Stimulated activated CD4-positive, alpha-beta T cell treated with anti-CD3 and anti-CD28 coated beads, TNF-alpha, amount 100 ng/mL, for 4 hours (primary cell): ENCODE measurements at places on chromosomes 13 and 19.

DNA sequence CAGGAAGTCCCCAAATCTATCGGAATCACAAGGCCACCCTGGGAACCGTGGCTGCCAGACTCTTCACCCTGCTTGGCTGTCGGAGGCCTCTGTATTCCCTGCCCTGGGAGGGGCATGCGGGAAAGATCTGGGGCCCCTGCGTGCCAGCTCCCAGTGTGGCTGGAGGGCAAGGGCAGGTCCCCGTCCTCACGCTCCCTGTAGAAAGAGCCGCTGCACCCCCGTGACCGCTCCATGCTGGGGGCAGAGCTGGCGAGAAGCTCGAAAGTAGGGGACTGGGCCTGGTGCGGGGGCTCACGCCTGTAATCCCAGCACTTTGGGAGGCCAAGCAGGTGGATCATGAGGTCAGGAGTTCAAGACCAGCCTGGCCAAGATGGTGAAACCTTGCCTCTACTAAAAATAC is 208.4 kb upstream of the SOX1 start:
- DNase-seq = no peak

DNA sequence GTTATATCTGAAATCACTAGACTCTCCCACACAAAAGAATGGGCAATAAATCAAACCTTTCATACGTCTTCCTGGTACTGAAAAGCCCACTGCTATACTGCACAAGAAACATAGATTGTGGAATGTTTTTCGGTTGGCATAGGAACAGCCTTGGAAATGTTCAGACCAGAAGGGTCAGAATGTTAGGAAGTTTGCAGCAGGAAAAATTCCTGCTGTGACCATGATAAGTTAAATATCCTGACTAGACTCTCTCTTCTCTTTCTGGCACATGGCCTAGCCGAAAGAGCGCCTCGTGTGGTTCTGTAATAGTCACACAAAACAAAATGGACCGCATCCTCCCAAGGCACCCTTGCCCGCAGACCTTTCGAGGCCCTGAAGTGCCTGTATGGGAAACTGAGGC is 427.2 kb downstream of the COG6 start:
- no peak for DNase-seq

DNA sequence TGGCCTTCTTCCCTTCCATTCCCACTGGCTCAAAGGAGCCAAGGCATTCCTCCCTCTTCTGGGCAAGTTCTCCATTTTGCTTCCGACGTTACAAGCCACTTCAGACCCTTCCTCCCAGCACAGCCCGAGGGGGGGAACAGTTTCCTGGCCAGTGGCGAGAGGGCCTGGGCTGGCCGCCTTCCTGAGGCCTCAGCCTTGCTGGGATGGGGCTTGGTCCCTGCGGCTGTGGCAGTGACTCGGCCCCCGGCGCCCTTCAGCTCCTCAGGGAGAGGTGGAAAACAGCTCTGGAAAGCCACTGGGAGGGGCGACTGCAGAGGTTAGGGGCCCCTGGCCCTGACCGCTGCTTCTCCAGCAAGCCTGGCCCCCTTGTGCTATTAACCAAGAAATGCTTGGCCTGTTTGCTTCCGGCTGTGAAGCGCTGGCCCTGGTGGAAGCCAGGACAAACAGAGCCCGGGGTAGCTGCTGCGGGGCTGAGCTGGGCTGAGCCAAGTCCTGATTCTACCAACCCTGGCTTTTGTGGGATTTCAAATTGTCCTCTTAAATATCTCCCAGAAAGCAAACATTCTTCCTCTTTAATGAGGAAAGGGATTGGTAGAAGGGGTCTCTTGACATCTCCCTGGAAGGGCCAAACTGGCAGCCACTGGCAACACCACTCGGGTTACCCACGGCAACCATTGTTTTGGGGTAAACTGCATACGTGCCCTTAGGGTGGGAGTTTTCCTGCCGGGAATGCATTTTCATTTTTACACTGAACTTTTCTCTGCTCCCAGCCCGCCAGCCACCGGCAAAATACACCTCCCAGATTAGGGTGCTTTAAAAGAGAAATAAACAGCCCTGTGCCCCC is 38.7 kb downstream of the C13orf46 start:
- no peak for DNase-seq

DNA sequence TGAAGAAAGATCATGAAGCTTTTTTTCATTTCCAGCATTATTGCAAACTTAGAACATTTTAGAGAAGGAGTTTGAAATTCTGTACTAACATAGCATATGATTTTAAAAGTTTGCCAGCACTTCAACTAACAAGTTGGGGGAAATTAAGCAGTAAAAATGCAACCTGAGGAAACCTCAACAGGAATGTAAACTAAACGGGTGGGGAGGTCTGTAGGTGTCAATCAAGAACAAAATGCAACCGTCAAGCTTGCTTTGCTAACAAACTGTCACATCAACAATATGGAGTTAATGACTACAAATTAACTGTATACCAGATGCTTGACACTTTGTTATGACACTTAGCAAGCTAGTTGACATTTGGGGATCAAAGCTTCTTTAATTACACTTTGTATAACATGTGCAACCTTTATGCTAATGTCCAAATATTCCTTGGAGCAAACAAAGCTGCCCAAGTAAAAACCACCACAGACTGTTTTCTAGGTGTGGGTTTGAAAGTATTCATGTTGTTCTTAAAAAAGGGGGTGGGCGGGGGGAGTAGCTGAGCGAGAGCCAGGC is 52.1 kb downstream of the DACH1 start:
- DNase-seq = no peak

GRCh38 chr19:33784432-33784831 is 12.2 kb upstream of the KCTD15 start:
- DNase-seq = no peak

DNA sequence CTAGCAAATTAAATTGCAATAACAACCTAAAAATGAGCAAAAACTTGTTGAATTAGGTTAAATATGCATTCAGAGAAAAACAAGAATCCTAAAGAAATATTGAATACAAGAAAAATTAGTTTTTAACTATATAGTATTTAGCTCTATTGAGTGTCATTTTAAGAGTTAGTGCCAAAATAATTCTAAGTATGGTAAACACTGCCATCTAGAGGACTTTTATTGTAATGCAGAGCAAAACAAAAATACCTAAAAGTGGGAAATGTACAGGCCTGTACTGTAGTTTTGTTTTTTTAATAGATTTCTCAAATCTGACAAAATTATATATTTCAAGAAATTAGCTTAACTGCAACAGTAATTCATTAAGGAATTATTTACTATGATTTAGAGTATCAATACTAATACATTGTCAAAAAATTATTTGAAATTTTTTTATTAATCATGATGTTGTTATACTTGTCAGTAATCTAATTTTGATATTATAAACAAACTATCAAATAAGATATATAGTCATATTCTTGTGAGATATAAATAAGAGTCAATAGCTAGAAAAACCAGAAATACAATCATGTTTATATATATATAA is 8.2 kb upstream of the PCDH9 start:
- DNase-seq = no peak

DNA sequence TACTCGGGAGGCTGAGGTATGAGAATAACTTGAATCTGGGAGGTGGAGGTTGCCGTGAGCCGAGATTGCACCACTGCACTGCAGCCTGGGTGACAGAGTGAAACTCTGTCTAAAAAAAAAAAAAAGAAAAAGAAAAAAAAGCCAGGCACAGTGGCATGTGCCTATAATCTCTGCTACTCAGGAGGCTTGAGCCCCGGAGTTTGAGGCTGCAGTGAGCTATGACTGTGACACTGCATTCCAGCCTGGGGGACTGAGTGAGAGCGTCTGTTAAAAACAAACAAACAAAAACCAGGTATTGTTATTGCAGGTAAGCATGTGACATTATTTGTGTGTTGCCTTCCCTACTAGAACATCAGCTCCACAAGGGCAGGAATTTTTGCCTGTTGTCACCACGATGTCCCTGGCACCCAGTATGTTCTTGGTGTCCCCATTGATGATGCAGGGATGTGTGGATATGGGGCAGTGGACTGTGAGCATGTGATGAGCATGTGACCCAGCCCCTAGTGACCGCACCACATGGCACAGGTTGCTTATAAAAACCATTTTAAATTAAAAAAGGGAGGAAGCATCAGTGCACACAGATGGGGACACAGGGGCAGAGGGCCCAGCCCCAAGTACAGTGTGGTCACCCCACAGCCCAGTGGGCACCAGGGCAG is 1.6 kb upstream of the KANK2 start:
- no peak for DNase-seq

- DNase-seq = no peak
Measured at GRCh38 chr19:45785781-45786532, 3.7 kb upstream of the DMPK start.

DNA sequence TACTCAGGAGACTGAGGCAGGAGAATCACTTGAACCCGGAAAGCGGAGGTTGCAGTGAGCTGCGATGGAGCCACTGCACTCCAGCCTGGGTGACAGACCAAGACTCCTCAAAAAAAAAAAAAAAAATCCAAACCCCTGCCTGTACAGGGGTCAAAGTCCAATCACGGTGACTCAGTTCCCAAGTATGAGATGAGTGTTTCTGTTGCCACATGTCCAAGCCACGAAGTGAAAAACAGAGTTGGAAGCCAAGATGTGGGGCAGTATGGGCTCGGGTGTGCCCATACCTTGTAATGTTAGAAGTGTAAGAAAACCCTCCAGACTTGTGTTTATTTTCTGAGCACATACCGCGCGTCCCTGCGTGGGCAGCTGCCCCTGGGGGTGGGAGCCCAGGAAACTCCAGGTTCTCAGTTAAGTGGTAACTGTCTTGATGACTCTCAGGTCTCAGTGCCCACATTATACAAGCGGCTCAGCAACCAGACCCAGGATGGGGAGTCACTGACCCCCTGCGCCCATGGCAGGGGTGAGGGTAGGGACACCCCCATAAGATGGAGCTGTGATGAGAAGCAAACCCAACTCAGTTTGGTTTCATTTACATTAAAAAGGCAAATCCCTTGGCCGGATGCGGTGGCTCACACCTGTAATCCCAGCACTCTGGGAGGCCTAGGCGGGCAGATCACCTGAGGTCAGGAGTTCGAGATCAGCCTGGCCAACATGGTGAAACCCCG is 1.2 kb upstream of the GPX4 start:
- DNase-seq = no peak
